ENCODE measurements at places on chromosomes 2 and 18.

- DNase-seq: no peak
Measured at GRCh38 chr2:35783723-35784122, 571.9 kb upstream of the CRIM1 start.

DNA sequence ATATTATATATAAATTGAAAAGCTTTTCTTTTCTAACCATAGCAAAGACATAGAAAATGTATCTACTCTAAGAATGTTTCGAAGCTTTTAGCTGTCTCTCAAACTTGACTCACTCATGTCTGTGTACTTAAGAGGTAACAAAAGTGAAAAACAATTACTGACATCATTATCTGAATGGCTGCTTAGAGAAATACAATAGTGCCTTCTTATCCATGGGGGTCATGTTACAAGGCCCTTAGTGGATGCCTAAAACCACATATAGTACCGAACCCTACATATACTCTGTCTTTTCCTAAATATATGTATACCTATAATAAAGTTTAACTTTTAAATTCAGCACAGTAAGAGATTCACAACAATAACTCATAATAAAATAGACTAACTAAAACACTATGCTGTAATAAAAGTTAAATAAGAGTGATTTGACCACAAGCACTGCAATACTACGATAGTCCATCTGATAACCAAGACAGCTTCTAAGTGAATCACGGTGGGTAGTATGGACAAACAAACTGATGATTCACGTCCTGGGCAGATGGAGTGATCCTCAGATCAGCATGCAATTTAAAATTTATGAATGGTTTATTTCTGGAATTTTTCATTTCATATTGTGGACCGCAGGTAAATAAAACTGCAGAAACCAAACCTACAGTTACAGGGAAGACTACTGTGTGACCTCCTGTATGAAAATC, 246.2 kb downstream of the XIRP2 start:
- DNase-seq: no peak

- no peak for DNase-seq
Measured at GRCh38 chr18:1014509-1014908, 109.8 kb downstream of the ADCYAP1 start.

GRCh38 chr2:178330175-178331017, 120.6 kb downstream of the PRKRA start:
- DNase-seq: no peak

DNA sequence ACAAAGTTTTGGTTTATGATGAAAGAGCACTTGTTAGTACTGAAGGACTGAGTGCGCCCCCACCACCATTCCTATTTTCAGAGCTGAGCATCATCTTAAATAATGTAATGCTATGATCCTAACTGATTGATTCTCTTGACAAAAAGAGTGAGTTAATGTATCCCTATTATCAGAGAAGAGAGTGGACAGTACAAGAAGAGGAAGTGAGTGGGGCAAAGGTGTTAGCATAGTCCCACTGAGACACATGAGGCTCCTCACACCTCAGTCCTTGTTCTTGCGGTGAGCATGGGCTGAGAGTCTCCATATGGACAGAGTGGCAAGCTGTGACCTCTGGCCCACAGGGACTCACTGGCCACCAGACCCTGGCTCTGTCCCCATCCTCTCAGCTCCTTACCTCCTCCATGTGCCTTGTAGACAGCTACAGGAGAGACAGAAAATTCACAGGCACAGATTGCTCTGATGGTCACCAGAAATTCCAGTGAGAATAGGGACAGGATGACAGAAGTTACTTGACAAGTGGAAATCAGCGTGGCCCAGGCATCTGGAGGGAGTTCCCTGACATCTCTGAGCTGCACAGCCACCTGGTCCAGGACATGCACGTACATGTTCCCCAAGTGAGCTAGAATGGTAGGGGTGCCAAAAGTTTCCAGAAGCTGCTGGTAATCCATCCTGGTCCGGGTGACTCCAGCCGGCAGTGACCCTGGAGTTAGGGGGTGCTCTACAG, 32.6 kb downstream of the NAPG start:
- DNase-seq: no peak

DNA sequence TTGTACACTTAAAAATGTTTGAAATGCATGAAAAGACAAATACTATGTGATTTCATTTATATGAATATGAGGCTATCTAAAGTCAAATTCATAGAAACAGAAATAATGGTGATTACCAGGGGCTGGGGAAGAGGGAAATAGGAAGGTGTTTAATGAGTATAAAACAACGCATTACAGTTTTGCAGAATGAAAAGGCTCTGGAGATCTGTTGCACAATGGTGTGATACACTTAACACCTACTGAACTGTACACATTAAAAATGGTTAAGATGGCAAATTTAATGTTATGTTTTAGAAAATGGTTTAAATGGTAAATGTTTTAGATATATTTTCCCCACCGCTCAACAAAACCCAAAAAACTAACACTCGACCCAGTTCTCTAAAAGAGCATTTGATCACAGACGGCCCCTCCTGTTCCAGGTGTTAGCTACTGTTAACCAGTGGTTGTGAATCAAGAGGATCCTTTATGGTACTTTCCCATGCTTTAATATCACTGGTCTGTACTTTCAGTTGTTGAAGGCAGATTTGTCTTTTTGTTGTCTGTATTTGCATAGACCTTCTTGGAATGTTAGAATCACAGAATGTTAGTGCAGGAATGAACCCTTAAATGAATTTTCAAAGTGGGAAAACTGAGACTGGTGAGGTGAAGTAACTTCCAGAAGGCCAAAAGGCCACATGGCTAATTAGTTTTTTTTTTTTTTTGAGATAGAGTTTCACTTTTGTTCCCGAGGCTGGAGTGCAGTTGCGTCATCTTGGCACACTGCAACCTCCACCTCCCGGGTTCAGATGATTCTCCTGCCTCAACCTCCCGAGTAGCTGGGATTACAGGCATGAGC, 10.2 kb downstream of the RAB10 start:
- no peak for DNase-seq

GRCh38 chr2:103003750-103004260, 242.0 kb downstream of the TMEM182 start:
- DNase-seq: no peak

DNA sequence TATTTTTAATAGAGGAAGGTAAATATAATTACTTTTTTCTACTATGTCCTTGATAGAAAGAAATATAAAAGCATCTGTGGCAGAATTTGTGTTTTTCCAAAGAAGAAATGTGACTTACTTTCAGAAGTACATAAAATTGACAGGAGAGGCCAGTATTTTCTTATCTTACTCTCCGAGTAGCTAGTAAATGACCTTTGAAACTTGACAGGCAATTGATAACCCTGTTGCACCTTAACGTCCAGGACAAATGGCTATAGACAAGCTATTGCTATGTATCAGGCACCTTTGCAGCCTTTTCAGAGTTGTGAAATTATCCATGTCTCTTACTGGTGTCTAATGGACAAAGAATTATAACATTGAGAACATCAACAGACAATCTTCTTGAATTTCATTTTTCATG, 63.0 kb upstream of the TNFRSF11A start:
- DNase-seq: no peak

- DNase-seq: peak; percentile 29
Measured at GRCh38 chr2:9675415-9676351, 44.9 kb upstream of the YWHAQ start.

GRCh38 chr2:237097326-237097910, 11.7 kb downstream of the COPS8 start:
- DNase-seq: no peak

DNA sequence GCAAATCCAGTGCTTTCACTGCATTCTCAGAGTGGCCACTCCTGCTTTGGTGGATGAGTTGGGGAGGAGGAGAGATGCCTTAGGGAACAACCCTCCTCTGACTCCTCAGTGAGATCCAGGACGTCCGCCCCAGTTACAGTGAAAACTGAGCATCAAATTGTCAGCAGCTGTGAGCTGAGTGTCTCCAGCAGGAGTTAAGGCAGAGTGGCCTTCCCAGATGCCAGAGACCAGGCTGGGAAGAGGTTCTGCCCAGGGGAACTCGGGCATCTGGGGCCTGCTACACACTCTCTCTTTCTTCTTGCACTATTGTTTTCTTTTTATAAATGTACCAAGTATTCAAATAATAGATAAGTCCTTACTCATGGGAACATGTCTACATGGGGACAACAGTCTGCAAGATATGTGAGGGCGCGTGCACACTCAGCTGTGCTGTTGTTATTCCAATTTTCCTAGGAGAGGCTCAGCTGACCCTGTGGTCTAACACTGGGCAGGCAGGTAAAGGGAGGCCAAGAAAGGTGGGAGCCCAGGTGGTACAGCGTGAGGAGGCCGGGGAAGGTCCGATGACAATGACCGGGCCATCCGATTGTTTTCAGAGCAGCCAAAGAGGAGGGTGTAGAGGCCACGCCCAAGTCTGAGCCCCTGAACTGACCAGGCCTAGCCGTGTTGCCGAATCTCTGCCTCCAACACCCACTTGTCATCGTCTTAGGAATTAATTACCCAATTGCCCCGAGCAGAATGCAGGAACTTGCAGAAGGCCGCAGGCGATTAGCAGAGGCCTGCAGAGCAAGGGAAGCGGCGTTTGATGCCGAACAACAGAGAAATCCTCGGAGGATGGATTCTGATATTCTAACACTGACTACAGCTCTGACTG, 166.9 kb downstream of the ANAPC1 start:
- DNase-seq: no peak

- no peak for DNase-seq
Measured at GRCh38 chr2:238287737-238288649, at the start of gene PER2. Gene PER2, minus strand, starts transcription at chr2:238288610. Its CDS starts 10,674 bp downstream, at chr2:238277936.

- DNase-seq: no peak
Measured at GRCh38 chr2:139271149-139271548, 491.0 kb upstream of the NXPH2 start.

- DNase-seq: no peak
Measured at GRCh38 chr2:162091325-162092007, 17.5 kb upstream of the DPP4 start.

GRCh38 chr18:30982285-30982992, 60.1 kb downstream of the DSC3 start:
- no peak for DNase-seq

- no peak for DNase-seq
Measured at GRCh38 chr2:174171686-174172445, 76.5 kb downstream of the OLA1 start.

- no peak for DNase-seq
Measured at GRCh38 chr2:120317916-120318315, 28.0 kb upstream of the INHBB start.

- DNase-seq: no peak
Measured at GRCh38 chr18:2850816-2851215, 4.0 kb downstream of the EMILIN2 start.

DNA sequence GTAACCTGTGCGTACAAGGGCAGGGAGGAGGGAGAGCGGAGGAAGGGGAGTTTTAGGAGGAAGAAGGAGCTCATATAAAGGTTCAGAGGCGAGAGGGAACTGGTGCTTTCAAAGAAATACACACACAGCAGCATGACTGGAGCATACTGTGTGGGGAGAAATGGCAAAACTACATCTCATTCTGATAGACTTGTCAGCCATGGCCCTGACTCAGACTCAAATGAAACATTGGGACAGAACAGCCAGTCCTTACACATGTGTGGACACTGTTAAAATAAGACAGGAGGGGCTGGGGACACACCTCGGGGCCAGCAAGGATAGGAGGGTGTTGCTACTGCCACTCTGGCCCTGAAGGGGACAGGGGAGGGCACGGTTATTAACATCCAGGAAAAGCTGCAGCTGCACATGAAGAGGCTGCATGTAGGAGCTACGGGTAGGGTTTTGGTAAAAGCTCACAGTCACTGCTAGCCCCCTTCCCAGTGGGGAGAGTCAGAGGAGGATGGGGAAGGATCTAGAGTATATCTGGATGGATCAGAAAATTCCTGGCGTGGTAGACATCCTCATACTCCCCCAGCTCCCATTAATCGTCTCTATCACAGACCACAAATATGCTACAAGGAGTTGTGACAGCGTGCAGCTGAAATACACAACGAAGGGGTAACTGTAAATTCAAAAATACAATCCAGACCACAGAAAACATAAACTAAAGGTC, 110.5 kb downstream of the GATA6 start:
- DNase-seq: no peak

GRCh38 chr2:217382794-217383193, 522.9 kb upstream of the TNP1 start:
- no peak for DNase-seq

DNA sequence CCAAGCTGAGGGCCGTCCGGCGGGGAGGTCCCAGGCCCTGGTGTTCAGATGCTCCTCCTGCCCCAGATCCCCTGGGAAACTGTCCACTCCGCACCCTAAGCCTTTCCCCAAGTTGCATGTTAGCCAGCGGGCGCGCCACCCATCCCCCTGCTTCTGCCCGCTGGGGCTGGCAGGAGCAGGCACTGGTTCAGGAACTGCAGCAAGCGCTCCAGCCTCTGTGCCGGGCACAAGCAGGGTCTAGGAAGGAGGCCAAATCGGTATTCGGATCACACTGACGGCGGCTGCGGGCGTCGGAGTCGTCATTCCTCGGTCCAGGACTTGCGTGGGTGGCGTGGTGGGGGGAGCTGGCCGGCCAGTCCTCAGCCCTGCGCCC, 53.7 kb downstream of the FAM168B start:
- DNase-seq: peak; percentile 76

DNA sequence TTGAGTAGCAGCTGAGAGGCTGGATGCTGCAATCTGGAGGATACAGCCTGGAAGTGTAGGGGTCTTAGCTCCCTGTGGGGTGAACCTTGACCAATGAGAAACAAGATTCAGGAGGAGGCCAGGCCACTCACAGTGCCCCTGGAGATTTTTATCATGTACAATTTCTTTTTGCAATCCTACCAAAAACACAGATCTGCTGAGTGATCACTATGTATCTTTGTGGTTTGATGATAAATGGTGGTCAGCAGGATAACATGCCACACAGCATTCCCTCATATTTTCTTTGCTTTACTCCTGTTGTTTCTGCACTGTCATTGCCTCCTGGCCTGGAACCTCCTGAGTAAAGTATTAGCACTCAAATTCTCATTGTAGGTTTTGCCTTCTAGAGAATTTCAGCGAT, 357.9 kb downstream of the THSD7B start:
- DNase-seq: no peak

GRCh38 chr2:47656715-47657600, 126.0 kb upstream of the MSH6 start:
- no peak for DNase-seq

DNA sequence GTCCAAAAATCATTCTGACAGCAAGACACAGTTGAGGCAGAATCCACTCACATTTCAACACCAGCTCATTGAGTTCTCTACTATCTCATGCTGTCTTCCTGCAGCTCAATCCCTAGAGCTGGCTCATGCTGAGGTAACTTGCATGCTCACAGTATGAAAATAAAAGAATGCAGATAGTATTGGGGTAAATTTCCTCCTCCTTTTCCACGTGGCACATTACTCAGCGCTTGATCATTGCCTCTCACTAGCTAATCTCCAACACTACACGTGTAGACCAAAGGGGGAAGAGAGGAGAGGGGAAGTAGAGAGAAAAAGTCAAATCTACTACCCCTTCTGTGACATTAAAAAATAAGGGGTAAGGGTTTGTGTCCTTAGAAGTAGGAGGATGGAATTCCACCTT, 300.6 kb downstream of the AFF3 start:
- DNase-seq: no peak

GRCh38 chr2:166375195-166375735, 479 bp downstream of the SCN9A start:
- DNase-seq: peak; percentile 37

GRCh38 chr2:226794196-226794661, 5.4 kb downstream of the IRS1 start:
- no peak for DNase-seq

Measured in hypothalamus (tissue), 51 donors.